CD4-positive, alpha-beta T cell treated with Interleukin-17A for 1 hour (primary cell): ENCODE measurements at places on chromosomes 3 and 15.

- no peak for DNase-seq
Measured at GRCh38 chr3:59502806-59503205, 453.0 kb upstream of the CFAP20DC start.

DNA sequence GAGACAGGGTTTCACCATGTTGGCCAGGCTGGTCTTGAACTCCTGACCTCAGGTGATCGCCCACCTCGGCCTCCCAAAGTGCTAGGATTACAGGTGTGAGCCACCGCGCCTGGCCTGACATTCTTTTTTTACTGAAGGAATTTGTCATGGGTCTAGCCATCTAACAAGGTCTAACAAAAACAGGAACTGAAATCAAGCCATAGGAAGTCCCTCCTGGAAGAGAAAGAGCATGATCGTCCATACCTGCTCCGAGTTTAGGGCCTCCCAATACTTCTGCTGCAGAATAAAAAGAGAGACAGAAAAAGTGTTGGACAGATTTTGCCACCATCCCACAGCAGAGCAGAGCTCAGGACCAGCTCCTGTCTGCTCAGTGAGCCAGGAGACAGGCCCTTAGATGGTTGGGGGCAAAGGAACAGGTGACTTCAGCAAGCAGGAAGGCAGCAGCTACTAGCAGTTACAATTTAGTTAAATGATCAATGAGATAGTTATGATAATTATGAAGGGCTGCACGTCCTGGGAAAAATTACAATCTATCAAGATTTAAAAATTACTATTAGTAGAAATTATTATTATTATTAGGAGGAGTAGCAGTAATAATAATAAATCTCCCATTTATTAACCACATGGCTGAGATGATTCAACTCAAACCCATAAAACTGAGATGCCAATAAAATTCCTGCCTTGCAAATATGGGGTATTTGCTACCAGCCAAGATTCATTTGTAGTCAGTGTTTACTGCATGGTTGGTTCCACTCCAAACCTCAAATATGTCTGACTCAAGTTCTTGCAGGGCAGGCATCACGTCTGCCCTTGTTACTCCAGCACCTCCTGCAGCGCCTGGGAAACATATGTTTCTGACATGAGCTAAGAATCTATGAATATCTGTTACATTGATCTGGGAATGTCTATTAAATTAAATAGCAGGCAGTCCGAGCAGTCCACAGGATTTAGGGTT lies 40.1 kb downstream of the TMEM44 start:
- DNase-seq: no peak

DNA sequence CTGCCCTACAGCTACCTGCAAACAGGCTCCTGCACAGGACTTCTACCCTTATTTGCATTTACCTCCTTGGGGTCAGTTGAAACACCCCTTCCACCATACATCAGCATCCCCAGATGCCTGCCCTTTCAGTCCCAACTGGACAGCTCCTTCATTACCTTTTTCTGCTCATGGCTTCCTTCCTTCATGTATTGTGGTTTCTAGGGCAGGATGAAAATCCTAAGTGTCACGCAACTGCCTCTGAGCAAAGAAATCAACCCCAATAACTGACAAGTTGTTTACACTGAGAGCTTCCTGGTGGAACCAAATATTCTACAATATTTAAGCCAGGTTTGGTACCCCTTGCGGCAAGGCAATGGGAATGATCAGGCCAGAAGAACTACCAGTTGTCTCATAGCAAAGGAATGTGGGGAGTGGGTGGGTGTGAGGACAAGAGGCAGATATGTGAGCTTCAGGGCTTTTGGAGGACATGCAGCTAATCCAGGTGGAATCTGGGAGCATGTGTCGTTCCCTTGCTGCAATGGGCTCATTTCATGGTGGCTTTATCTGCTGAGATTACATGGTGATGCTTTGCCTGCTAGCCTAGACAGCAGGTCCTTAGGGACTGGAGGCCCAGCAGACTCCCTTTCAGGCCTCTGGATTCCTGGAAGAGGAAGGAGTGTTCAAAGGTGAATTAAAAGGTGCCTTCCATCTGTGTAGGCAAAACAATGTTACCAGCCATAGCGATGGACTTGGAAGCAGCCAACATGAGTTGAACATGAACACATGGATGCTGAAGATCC lies 34.9 kb downstream of the PPCDC start:
- no peak for DNase-seq

DNA sequence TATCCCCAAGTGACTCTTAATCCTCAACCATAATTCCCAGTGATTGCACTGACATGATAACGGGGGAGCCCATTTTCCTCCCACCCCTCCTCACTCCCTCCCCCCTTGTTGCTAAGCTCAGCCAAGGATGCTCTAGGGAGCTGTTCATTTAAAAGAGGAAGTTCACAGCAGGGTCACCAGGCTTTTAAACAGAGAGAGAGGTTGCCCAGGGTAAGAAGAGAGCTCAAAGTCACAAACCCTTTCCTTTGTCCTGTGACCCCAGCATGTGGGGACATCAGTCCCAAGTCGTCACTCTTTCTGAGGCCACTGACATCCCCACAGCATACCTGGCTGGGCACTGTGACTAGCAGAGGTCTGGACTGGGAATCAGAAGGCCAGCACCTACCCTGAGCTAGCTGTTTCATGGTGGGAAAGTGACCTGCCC lies 144.1 kb downstream of the RORA start:
- DNase-seq: no peak

DNA sequence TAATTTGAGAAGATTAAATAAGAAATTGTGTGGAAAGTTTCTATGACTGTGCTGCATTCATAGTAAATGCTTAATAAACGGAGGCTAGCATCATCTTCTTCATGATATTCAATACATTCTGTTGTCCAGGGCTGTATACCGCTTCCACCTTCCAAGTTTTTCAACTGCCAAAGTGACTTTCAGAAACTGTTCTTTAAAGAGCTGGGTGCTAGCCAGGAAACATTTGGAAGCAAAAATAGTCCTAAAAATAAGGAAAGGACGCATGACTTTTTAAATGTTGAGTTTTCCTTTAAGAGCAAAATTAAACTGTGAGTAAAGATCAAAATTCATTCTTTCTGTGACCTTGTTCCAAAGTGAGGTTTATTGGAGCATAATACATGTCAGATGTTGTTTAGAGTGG lies 9.4 kb upstream of the ERC2 start:
- no peak for DNase-seq

- no peak for DNase-seq
Measured at GRCh38 chr15:101504866-101505609, 15.5 kb upstream of the PCSK6 start.

DNA sequence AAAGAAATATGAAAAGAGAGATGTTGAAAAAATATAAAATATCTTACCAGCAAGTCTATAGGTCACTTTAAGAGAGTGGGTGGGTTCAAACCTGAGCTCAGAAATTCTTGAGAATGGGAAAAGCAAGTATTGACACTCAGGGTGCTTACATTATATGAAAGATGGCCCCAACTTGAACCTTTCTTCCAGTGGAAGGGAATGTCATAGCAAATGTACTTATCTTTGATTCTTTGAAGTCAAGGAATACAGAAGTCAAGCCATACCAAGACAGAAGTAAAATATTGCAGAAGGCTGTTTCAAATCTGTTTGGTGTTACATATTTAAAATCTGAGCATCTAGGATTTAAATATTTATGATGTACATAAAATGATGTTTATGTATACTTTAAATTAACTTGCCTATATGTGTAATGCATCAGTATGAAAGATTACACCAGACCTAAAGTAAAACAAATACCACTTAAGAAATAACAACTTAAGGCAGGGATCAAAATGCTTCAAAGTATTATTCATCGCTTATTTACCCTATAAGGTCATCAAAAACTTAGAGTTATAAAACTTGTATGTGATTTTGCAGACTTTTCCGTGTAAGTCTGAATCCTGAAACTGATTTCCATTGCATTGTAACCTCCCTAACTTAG lies 8.7 kb downstream of the MME start:
- DNase-seq: no peak

- DNase-seq: no peak
Measured at GRCh38 chr15:73464602-73465001, 21.6 kb downstream of the REC114 start.

GRCh38 chr3:104878395-104878794 lies 488.3 kb upstream of the ALCAM start:
- no peak for DNase-seq

DNA sequence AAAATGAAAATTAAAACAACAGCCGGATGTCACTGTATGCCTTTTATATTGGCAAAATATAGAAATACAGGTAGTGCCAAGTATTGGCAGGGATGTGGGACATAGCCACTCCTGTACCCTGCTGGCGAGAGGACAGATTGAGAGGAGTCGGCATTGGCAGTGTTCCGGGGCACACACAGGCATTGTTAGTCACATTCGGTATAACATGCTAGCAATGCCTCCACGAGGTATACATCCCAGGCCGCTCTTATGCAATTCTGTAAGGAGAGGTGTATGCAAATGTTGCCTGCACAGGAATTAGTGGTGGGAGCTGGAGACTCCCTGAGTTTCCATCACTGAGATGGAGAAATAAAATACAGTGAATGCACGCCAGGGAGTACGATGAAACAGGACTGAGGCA lies 99.4 kb upstream of the DLG1 start:
- no peak for DNase-seq

DNA sequence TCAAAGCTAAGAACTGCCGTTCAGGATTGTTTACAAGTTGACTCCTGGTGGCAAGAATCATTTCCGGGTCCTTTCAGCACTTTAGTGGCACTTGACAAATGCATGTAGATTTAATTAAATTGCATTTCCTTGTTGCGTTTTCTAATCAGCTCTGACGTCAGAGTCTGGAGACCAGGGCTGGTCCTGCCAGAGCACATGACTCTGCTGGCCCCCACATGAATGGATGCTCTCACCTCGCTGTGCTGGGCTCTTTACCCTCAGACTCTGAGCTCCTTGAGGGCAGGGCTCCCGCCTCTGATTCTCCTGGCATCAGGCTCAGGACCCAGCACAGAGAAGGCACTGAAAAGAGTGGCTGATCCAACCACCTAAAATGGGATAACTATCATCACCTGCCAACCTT lies 69.4 kb downstream of the FEM1B start:
- no peak for DNase-seq

DNA sequence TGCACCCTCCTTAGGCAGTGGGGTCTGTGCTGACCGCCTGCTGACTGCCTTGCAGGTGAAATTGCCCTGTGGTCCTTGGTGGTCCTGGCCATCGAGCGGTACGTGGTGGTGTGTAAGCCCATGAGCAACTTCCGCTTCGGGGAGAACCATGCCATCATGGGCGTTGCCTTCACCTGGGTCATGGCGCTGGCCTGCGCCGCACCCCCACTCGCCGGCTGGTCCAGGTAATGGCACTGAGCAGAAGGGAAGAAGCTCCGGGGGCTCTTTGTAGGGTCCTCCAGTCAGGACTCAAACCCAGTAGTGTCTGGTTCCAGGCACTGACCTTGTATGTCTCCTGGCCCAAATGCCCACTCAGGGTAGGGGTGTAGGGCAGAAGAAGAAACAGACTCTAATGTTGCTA lies 2.4 kb downstream of the RHO start:
- DNase-seq: no peak

GRCh38 chr3:160134454-160134853 lies 90.8 kb upstream of the C3orf80 start:
- no peak for DNase-seq

GRCh38 chr15:54119051-54119450 lies 140.8 kb downstream of the UNC13C start:
- DNase-seq: no peak

DNA sequence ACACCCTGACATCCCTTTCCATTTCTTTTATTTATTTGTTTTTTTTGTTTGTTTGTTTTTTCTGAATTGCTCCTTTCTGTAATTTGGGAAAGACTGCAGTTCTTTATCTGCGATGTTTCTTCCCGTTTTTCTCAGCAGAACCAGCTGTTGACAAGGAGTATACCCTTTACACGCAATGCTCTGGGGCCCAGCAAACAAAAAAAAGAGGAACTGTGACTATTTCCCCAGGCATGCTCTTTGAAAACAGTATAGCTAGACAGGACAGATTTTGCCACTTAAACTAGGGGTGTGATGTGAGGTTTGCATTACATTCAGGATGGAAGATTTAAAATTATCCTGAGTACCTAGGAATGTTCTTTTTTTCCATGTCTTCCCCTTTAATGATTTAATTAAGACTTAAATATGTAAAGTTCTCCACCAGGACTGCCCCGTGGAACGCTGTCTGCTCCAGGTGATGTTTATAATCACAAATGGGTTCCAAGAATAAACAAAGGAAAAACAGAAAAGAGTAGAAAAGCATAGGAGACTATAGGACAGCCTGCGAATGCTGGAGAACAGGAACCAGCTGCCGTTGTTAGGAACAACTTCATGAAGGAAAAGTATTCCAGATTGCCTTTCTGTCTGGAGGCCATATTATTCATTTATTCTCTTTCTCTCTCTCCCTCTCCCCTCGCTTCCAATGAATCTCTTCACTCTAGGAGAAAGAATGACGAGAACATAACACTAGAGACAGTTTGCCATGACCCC lies 43.3 kb downstream of the TGFBR2 start:
- DNase-seq: no peak

DNA sequence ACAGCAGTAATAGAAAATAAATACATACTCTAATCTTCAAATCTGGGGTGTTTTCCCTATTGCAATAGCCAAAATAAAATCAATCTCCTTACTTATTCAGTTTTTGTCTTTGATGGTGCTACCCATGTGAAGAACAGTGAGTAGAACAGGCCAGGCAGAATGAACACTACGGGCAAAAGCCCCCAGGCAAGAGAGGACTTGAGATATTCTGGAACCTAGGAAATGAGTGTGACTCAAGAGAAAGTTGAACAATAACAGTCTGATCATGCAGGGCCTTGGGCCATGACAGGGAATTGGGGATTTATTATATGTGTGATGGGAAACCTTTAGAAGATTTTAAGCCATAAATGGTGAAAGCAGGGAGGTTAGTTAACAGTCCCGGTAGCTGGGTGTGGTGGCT lies 14.0 kb upstream of the DUT start:
- no peak for DNase-seq

DNA sequence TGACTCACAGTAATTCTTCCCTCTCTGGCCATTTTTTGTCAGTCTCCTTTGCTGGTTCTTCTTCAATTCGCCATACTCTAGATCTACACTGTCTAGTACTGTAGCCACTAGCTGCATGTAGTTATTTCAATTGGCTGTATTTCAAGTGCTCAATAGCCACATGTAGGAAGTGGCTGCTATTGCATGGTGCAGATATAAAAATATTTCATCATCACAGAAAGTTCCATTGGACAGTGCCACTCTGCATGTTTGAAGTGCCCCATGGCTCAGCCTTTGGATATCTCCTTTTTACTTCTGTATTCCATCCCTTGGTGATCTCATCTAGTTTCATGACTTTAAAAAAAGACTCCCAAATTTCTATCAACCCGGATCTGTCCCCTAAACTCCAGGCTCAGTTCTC lies 22.1 kb downstream of the PPP2R3A start:
- no peak for DNase-seq
